SK-MEL-5 (cell line): ENCODE measurements at places on chromosomes 1 and 21. TPM values are rescaled to one million over a fixed set of nuclear protein-coding genes. Genes with fewer than 3 reads are reported as not detected.
A peak's percentile ranks its signal among the peaks of the same experiment; 100 is the strongest.

- DNase-seq, result peak; percentile 51
Observed at GRCh38 chr1:89259283-89259971, 13.2 kb downstream of the GBP5 start.

DNA sequence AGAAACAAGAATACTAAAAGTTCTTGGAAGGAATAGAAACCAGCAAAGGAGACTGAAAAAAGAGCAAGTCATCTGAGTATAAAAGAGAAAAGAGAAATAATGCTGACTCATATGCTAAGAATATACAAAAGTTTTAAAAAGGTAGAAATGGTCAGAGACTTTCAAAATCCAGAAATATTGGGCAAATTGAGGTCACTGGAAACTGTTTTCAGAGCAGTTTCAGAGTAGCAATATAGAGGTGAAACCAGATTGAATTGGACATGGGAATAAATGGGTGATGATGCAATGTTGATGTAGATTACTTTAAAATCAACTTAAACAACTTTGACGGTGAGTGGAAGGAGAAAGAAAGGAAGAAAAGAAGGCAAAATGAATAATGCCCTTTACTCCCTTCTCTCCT, 1.8 kb upstream of the RPS6KC1 start:
- no peak for DNase-seq

Gene PDXK
- 63.5 and 69.9 TPM in 2 replicates for total RNA-seq

Gene TMEM51
- 16.2 and 18.9 TPM in 2 replicates for total RNA-seq

Gene CD244
- total RNA-seq, result 0.05 TPM in 2 replicates

- DNase-seq, result peak; percentile 16
Observed at GRCh38 chr1:33723251-33723650, 140.6 kb upstream of the HMGB4 start.

Gene FAM3B
- not detected in 2 replicates for total RNA-seq

- DNase-seq, result no peak
Observed at GRCh38 chr21:34909492-34910292, 139.4 kb downstream of the RUNX1 start.

Gene TRIM17
- total RNA-seq, result not detected in 2 replicates

Gene TNNI3K
- 0.64 and 1.4 TPM in 2 replicates for total RNA-seq
